Liver (tissue), 10 donors: ENCODE measurements at places on chromosomes 1 and 21. TPM values are rescaled to one million over a fixed set of nuclear protein-coding genes. Genes with fewer than 3 reads are reported as not detected.
A peak's percentile ranks its signal among the peaks of the same experiment; 100 is the strongest.

GRCh38 chr1:240500647-240501046 is 111.3 kb downstream of the GREM2 start:
- no peak for DNase-seq
- H3K27me3 ChIP-seq: no peaks in the 10 kb centered on the region
- no peak overlapping the region for H3K27ac ChIP-seq
- no peaks in the 10 kb centered on the region for H3K36me3 ChIP-seq
- no peaks in the 10 kb centered on the region for H3K4me1 ChIP-seq

DNA sequence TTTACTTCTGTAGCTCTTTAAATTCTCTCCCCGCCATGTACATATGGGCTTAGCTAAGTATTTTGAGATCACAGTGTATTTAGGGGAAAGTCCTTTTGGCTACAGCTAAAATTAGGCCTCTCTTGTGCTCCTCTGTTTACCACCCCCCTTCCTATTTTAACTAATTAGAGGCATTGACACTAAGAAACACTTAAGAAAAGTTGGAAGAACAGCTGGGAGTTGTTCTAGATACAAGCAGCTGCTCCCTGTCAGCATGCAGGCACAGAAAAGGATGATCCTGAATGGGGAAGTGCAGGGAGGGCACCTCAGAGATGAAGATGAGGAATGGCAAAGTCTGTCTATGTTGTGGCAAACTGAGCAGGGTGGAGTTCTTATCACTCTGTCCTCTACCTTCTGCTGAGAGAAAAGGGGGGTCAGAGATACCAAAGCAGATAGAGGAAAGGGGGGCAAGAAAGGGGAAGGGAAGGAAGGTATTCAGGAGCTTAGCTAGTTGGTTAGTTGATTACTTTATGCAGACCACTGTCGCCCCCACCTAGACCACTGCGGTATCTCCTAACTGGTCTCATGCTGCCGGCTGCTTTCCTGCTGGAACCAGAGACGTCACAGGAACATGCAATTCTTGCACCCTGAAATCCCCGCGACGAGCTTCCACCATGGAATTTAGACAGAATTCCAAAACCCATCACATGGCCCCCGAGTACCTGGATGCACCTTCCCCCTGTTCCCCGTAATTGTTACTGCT is 82.4 kb upstream of the HOOK1 start:
- no peaks in the 10 kb centered on the region for H3K4me1 ChIP-seq
- H3K27ac ChIP-seq: no peak overlapping the region
- no peaks in the 10 kb centered on the region for H3K27me3 ChIP-seq
- no peak overlapping the region for H3K4me3 ChIP-seq
- peaks cover 5% of the 10 kb centered on the region for H3K36me3 ChIP-seq
- DNase-seq: no peak

GRCh38 chr1:153253693-153254092 is 5.8 kb upstream of the LORICRIN start:
- no peak overlapping the region for H3K4me3 ChIP-seq
- H3K27me3 ChIP-seq: no peaks in the 10 kb centered on the region
- H3K36me3 ChIP-seq: no peaks in the 10 kb centered on the region

GRCh38 chr1:58104960-58105359 is 441.6 kb downstream of the OMA1 start:
- H3K27me3 ChIP-seq: no peaks in the 10 kb centered on the region
- H3K4me1 ChIP-seq: no peaks in the 10 kb centered on the region
- no peaks in the 10 kb centered on the region for H3K36me3 ChIP-seq
- no peak overlapping the region for H3K27ac ChIP-seq
- H3K4me3 ChIP-seq: no peak overlapping the region

The HES2 gene
- total RNA-seq: not detected

- H3K27me3 ChIP-seq: no peaks in the 10 kb centered on the region
- no peak overlapping the region for H3K27ac ChIP-seq
- no peak overlapping the region for H3K4me3 ChIP-seq
- no peaks in the 10 kb centered on the region for H3K36me3 ChIP-seq
These were observed 34.0 kb downstream of the CACNA1E start for GRCh38 chr1:181517181-181517875.

The ADGRL4 gene
- total RNA-seq: 2.1 TPM

The CPLANE2 gene
- 2.7 TPM for total RNA-seq

DNA sequence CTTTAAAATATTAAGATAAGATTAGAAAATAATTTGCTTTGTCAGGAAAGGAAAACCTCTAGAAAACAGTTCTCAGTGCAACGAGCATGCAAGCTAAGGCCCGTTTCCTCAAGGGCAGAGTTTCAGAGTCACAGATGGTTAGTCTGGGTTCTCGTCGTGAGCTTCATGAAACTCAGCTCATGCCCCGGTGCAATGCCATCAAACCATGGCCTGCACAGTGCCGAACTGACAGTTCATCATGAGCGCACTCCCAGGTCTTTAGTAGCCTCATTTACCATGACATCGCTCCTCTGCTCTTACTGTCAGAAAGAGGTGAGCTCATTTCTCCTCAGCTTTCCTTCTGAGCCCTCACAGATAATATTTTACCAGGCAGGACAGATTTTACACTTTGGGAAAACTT is 319.2 kb downstream of the NTNG1 start:
- H3K27ac ChIP-seq: no peak overlapping the region
- no peak overlapping the region for H3K4me3 ChIP-seq
- H3K4me1 ChIP-seq: no peaks in the 10 kb centered on the region
- H3K36me3 ChIP-seq: no peaks in the 10 kb centered on the region

DNA sequence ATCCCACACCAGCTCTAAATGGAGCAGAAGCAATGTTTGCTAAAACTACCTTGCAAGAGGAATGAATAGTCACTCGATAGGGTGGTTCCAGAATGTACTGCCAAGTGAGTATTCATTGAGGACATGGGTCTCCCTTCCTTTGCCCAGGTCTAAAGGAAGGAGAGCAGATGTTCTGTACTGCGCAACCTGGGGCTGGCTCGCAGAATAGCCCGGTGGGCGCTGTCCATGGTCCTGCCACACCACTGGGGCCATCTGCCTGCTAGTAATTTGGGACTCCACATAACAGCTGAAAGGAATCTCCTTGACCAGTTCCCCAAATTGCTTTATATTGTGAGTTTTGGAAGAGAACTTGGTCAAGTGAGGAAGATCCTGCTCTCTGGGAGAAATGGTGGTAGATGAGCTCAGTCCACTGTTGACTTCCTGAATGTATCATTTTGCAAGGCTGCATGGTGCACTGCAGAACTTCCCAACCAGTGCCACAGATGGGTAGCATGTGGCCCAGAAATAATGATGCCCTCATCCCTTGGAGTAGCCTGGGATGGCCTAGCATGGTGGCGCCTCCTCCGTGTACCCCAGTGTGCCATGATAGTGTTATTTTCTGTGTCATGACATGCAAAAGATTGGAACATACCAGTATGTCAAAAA is 5.7 kb downstream of the SLC6A17 start:
- DNase-seq: peak; percentile 77
- H3K27ac ChIP-seq: no peak overlapping the region
- peaks cover 7% of the 10 kb centered on the region for H3K27me3 ChIP-seq
- H3K4me1 ChIP-seq: no peaks in the 10 kb centered on the region
- H3K4me3 ChIP-seq: no peak overlapping the region

GRCh38 chr1:178038372-178038771 is 55.5 kb upstream of the RASAL2 start:
- no peak overlapping the region for H3K4me3 ChIP-seq
- no peaks in the 10 kb centered on the region for H3K36me3 ChIP-seq
- H3K27me3 ChIP-seq: no peaks in the 10 kb centered on the region
- peaks cover 17% of the 10 kb centered on the region for H3K4me1 ChIP-seq
- DNase-seq: no peak

The CLDN14 gene
- 19.4 TPM for total RNA-seq

DNA sequence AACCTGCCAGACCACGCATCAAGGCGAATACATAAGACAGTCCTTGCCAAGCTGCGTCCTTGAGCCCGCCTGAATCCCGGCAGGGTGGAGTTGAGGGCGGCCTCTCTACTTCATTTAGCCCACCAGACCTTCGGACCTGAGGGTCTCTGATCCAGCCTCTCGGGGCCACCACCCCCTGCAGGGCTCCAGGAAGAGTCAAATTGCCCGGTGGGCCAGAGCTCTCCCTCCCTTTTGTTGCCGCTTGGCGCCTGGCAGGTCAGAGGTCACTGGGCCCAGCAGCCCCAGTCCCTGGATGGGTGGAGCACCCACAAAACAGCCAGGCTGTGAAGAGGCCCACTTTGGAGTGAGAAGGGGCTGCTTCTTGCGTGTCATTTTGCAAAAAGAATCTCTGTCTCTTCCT is 9.0 kb downstream of the GNG4 start:
- H3K4me3 ChIP-seq: no peak overlapping the region
- H3K27me3 ChIP-seq: no peaks in the 10 kb centered on the region
- DNase-seq: no peak
- no peak overlapping the region for H3K27ac ChIP-seq
- no peaks in the 10 kb centered on the region for H3K4me1 ChIP-seq
- no peaks in the 10 kb centered on the region for H3K36me3 ChIP-seq

GRCh38 chr1:19758227-19758830 is 41.4 kb downstream of the TMCO4 start:
- H3K27ac ChIP-seq: no peak overlapping the region
- H3K4me3 ChIP-seq: no peak overlapping the region
- no peak for DNase-seq
- H3K27me3 ChIP-seq: no peaks in the 10 kb centered on the region
- peaks cover 17% of the 10 kb centered on the region for H3K4me1 ChIP-seq

The ILDR2 gene
- 7.4 TPM for total RNA-seq

DNA sequence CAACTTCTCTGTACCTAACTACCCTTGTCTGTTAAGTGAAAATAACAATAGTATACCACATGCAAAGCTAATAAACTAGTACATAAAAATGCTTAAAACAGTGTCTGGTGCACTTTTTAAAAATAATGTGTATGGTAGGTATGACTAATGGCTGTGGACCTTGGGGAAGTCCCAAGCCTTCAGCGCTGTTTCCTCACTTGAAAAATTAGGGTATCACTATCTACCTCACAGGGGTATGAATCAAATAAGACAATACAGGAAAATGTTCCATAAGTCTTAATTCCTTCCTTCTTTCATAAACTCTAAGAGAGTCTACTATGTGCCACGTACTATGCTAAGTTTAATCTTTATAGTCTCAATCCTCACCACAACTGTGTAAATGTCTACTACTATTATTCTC is 32.0 kb downstream of the EGLN1 start:
- H3K27me3 ChIP-seq: no peaks in the 10 kb centered on the region
- H3K36me3 ChIP-seq: no peaks in the 10 kb centered on the region

GRCh38 chr1:13832536-13832935 is 132.5 kb downstream of the PRDM2 start:
- H3K27me3 ChIP-seq: no peaks in the 10 kb centered on the region
- no peak overlapping the region for H3K27ac ChIP-seq
- DNase-seq: peak; percentile 14
- no peak overlapping the region for H3K4me3 ChIP-seq

- H3K4me1 ChIP-seq: peaks cover 3% of the 10 kb centered on the region
- peak; percentile 16 for DNase-seq
- H3K27ac ChIP-seq: no peak overlapping the region
- H3K36me3 ChIP-seq: no peaks in the 10 kb centered on the region
- H3K4me3 ChIP-seq: no peak overlapping the region
These were observed 5.0 kb downstream of the WNT3A start for GRCh38 chr1:228011721-228012311.

- H3K27ac ChIP-seq: peak overlapping the region; percentile 21
- H3K27me3 ChIP-seq: no peaks in the 10 kb centered on the region
- no peak overlapping the region for H3K4me3 ChIP-seq
- no peaks in the 10 kb centered on the region for H3K36me3 ChIP-seq
- H3K4me1 ChIP-seq: no peaks in the 10 kb centered on the region
- DNase-seq: no peak
These were observed 33.6 kb upstream of the FHAD1 start for GRCh38 chr1:15213341-15213821.

- H3K27ac ChIP-seq: no peak overlapping the region
- no peak overlapping the region for H3K4me3 ChIP-seq
- no peaks in the 10 kb centered on the region for H3K27me3 ChIP-seq
- DNase-seq: no peak
These were observed 3.6 kb upstream of the TNFRSF1B start for GRCh38 chr1:12163210-12163609.

The LIN28A gene
- not detected for total RNA-seq

The GNG4 gene
- total RNA-seq: not detected

DNA sequence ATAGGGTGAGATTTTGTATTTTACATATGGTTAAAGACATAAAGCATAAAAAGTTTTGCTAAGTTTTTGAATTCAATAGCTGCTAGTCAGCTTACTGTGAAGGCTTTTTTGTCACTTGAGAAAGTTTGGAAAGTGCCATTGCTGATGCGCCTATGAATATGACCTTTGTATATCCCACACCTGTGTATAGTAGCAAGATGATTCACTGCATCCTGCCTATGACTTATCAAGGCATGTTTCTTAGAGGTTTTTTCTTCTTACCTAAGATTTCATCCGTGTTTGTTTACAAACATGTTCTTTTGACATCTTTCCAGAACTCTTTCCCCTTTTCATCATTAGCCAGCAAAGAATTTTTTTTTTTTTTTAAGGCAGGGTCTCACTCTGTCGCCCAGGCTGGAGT is 51.5 kb downstream of the PRKAA2 start:
- H3K27me3 ChIP-seq: no peaks in the 10 kb centered on the region
- H3K4me3 ChIP-seq: no peak overlapping the region
- DNase-seq: no peak
- no peaks in the 10 kb centered on the region for H3K4me1 ChIP-seq

The KCND3 gene
- 27.1 TPM for total RNA-seq

GRCh38 chr1:1211541-1212441 is 2.2 kb downstream of the TNFRSF4 start:
- H3K27me3 ChIP-seq: peaks cover 2% of the 10 kb centered on the region
- no peaks in the 10 kb centered on the region for H3K4me1 ChIP-seq
- no peak overlapping the region for H3K27ac ChIP-seq
- H3K4me3 ChIP-seq: no peak overlapping the region
- DNase-seq: no peak

- no peak overlapping the region for H3K4me3 ChIP-seq
- DNase-seq: no peak
- H3K27me3 ChIP-seq: no peaks in the 10 kb centered on the region
These were observed 43.7 kb downstream of the MRPL39 start for GRCh38 chr21:25563361-25564116.

GRCh38 chr1:155309423-155310021 is 856 bp downstream of the FDPS start:
- H3K27me3 ChIP-seq: no peaks in the 10 kb centered on the region
- H3K4me1 ChIP-seq: peaks cover 45% of the 10 kb centered on the region
- DNase-seq: no peak
- H3K36me3 ChIP-seq: no peaks in the 10 kb centered on the region
- peak overlapping the region; percentile 89 for H3K27ac ChIP-seq

The CCDC30 gene
- total RNA-seq: 1.7 TPM

GRCh38 chr1:230427981-230428380 is 1.8 kb upstream of the PGBD5 start:
- H3K27ac ChIP-seq: no peak overlapping the region
- H3K27me3 ChIP-seq: no peaks in the 10 kb centered on the region
- H3K4me3 ChIP-seq: no peak overlapping the region

DNA sequence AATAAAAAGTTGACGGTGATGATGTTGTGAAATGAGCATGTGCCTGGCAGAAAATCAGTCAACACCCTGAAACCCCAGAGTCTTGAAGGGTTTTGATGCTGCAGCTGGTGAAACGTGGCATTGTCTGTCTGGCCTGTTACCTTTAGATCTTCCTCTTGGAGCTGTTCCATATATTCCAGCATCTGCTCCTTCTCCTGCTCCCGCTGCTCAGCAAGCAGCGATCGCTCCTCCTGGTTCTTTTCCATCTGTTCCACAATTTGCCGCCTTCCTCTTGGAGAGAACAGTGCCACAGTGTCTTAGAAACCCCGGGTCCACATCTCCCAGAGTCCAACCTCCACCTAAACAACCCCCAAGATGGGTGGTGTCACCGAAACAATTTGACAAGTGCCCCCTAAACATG is 15.7 kb downstream of the CFAP45 start:
- H3K4me1 ChIP-seq: peaks cover 2% of the 10 kb centered on the region
- no peaks in the 10 kb centered on the region for H3K36me3 ChIP-seq
- H3K27ac ChIP-seq: no peak overlapping the region
- no peak overlapping the region for H3K4me3 ChIP-seq
- H3K27me3 ChIP-seq: no peaks in the 10 kb centered on the region
- no peak for DNase-seq
